ENCODE measurements at places on chromosomes 7 and 10.

GRCh38 chr10:46537309-46537708, 19.1 kb downstream of the GPRIN2 start:
- no peak for DNase-seq

DNA sequence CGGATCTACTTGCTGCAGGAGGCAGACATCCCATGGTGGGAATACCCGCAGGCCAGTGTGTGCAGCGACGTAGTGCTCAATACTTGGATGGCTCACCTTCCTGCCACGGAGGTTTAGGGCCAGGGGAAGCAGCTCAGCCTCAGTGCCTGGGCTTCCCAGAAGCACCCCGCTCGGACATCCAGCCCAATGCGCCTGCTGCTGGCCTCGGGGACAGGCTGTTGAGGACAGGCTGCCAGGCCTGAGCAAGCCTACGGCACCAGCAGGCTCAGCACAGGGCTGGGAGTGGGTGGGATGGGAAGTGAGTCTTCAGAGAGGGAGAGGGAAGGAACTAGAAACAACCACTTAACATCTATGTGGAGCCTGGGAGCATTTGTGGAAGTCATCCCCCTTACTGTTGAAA, 441.3 kb upstream of the MGMT start:
- no peak for DNase-seq

GRCh38 chr7:139043823-139044812, 8.3 kb upstream of the ZC3HAV1L start:
- no peak for DNase-seq

DNA sequence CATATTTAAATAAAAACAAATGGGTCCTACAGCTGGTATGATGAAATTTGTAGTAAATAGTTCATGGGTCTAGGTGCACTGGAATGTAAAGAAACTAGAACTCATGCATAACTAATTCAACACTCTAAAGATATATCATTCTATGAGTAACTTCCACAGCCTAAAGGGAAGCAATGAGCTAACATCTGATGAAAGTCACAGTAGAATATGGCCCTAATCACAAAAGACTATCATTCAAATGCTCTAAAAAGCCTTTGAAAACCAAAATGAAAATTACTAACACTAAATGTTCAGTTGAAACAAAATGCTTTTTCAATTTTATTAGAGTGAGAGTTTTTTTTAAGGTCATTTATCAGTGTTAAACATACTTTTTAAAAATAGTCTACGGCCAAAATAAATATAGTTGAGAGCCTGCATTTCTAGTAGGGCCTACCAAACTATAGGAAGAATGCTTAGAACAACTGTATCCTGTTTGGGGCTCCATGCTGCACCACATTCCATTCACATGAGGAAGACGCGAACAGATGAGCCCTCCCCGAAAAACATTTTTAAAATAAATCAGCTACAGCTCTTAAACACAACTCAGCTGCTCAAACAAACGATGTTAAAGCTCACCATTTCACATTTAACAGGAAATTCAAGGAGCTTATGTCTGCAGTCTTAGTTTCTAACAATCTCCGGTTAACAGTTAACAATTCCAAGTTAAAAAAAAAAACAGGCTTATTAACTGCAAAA, 134.5 kb downstream of the NRBF2 start:
- DNase-seq, result peak; percentile 69

DNA sequence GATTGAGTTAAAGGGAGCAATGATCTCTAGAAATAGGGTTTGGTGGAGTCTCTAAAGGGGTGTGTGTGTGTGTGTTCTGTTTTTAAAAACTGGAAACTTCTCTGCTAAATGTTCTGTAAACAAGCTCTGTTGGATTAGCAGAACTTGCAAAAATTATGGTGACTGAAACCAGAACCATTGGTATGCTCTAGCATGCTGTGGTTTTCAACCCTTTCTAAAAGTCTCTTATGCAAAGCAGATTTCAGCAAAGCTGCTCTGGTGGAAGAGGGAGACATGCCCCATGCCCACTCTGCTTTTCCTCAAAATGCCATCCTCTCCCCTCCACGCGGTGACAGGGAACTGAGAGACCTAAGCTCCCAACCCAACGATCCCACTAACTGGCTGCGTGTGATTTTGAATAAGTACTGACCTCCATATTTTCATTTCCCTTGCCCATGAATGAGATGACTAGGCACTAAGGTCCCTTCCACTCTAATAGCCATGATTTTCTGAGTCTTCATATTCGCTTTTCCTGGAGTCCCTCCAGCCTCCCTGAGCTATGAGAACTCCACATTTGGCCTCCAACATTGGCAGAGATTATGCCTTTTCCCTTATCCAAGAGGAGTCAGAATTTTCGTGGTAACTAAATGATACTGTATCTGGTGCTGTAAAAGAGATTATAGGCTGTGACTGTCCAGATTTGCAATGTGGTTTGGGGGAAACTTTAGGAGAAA, 117.3 kb upstream of the PALS2 start:
- DNase-seq, result no peak

DNA sequence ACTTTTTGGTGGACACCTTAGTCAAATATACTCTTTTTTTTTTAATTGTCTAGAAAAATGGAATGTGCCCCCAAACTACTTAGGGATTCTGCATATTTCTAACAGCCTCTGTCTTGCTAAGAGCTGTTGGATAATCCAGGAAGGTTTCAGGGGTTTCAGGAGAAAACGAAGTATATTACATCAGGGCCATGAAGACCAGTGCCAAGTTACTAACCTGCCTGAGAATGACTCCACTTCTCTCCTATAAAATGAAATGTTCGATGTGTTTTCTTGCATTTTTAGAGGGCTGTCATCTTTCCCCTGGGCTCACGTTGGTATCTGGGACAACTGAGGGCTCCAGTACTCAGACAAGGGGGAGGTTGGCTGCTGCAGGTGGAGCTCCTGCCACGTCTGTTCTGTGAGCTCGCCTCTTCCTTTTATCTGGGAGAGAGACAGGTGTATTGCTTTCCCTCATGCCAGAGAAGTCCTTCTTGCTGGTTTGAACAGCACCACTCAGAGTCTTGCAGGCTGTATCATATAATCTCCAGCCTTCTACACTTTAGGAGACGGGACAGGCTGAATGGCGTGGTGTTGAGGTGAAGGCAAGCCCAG, 71.3 kb downstream of the CAMK1D start:
- DNase-seq, result no peak

- no peak for DNase-seq
These were observed 213.5 kb upstream of the ZNF32 start for GRCh38 chr10:43861966-43862751.

GRCh38 chr7:91212582-91212981, 51.7 kb upstream of the FZD1 start:
- DNase-seq, result no peak

DNA sequence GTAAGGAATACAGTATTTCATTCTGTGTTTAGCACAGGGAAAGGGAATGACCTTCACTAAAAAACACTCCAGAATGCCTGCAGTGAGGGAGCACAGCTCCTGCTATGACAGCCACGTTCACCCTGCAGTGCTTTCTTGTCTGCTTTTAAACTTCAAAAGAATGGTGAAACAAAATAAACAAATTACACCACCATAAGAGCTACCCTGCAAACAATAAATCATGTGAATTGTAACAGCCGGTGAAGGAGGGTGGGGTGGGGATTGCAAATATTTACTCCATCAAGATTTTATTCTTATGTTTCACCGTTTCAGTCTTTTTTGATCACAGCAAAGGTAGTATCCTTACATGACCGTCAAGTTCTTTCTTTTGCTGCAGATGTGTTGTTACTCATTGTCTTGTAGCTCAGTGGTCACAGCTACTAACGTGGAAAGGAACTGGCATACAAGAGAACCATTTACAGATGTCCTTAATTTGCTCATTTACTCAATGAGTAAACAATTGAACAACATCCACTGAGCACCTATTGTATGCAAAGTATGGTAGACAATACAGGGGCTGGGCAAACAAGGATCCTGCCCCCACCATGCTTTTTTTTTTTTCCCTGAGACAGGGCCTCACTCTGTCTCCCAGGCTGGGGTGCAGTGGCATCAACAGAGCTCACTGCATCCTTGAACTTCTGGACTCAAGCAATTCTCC, 4.1 kb upstream of the CHN2 start:
- DNase-seq, result no peak

DNA sequence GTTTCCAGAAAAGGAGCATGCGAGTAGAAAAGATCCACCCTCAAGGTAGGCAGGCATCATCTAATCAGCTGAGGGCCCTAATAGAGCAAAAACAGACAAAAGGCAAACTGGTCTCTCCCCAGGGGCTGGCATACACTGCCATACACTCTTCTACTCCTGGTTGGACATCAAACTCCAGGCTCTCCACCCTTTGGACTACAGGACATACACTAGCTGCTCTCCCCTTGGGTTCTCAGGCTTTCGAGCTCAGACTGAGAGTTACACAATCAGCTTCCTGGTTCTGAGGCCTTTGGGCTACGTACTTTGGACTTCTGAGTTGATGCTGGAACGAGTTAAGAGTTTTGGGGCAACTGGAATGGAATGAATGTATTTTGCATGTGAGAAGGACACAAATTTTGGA, 50.9 kb upstream of the TM9SF3 start:
- no peak for DNase-seq

DNA sequence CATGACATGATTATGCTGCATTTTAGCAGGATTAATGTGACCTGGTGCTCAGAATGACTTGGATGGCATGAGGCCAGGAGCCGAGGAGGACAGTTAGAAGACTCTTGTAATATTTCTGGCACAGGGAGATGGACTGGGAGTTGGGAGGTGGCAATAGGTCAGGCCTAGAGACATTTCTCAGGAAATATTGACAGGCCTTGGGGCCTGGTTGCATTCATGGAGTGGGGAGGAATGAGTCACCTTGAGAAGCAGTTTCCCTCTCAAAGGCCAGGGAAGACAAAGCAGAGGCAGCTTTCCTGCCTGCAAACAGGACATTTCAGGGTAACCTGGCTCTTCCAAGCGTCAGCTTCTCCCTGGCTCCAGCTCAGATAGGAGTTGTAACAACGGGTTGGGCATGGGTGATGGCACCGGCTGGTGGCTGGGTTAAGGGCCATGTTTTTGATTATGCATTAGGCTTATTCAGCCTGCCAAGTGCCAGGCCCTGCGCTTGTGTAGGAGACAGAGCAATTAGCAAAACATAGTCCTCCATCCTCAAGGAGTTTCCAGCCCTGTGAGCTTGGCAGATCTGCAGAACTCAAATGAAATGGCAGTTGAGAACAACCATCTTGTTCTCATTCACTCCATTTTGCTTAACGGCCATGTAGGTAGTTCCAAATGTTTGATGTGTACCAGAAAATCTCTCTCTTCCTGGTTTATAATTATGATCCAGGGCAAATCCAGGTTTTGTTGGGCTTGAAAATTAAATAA, 38.2 kb downstream of the HK1 start:
- no peak for DNase-seq

GRCh38 chr7:2928613-2929311, 84.7 kb upstream of the GNA12 start:
- peak; percentile 55 for DNase-seq

GRCh38 chr10:62934258-62934657, 118.1 kb upstream of the EGR2 start:
- DNase-seq, result no peak

DNA sequence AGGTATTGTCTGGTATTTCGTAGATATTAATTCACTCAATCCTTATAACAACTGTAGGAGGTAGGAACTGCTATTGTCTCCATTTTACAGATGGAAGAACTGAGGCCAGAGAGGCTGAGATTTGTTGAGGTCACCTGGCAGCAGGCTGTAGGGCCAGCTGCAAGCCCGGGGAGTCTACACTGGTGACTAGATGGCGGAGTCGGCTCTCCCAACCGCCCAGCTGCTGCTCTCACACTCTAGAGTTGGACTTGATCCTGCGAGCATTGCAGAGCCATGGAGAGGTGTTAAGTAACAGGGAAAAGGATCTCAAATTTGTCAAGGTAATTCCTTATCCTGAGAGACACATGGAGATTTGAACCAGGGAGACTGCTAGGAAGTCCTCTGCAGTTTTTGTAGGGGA, 124.1 kb downstream of the CAMK1D start:
- no peak for DNase-seq

DNA sequence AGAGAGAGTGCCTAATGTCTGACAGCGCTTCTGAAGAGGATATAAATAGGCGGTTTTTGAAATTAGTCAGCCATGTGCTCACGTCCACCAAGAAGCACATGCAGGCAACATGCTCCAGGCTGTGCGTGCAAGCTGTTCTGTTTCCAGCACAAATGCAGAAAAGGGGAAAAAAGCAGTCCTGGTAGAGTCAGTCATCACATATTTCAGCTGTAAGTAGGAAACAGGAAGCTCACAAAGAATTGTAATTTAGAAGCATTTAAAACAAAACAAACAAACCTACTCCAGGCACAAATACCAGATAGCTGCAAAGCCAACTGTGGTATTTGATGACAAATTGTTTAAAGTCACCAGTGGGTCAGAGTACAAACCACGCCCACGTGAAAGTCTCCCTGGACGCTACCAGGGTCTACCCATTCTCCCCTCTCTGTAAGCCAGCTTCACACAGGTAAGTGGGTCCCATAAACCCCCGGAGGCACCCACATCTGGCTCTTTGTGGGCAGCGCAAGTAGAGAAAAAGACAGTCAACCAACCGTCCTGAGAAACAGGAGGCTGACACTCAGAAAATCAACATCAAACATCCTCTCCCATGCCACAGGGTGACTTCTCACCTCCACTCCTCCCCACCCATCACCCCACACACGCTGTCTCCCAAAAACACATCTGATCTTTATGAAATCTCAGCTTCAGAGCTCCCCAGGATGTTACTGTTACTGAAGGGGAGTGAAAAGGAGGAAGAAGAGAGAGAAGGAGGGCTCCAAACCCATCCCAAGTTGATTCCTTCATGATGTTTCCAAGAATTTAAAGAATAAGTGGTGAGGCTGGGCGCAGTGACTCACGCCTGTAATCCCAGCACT, 186.4 kb downstream of the FAM107B start:
- no peak for DNase-seq

DNA sequence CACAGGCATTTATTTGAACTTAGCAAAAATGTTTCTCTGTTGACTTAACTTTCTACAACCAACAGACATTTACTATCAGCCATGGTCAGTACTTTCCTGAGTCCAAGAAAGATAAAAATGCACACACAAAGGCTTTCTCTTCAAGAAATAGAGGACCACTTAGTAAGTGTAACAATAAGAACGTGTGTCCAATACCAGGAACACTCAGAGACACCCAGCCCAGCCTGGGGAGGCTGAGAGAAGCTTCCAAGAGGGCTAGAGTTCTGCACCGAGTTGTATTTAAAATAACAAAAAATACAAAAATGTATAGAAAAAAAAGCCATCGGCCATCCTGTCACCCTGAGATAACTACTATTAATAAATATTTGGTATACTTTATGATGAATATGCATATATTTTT, 35.8 kb downstream of the VSTM4 start:
- no peak for DNase-seq

DNA sequence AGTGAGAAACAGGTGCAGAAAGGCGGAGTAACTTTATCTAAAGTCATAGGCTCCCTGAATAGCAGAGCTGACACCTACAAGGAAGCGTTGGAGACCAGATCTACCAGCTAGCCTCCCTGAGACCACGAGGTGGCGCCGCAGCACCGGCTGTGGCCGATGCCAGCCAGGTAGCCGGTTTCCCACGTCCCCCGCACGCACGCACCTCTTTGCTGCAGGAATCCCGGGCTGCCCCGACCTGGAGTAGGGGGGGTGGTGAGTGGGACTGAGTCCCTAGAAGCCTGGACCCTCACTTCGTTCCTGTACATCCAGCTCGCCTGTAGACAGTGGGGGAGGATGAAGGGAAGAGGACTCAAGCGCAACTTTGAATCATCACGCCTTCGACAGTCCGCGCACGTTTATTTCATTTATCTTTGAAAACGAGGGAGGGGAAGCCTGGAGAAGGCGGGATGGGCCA, 3.7 kb downstream of the ELOVL3 start:
- DNase-seq, result peak; percentile 79
